ENCODE measurements at places on chromosomes 6 and 20. TPM values are rescaled to one million over a fixed set of nuclear protein-coding genes. Genes with fewer than 3 reads are reported as not detected.

GRCh38 chr20:20555838-20556237 is 156.6 kb downstream of the RALGAPA2 start:
- no peak for DNase-seq

- no peak for DNase-seq
Observed at GRCh38 chr20:16864069-16864468, 115.9 kb downstream of the OTOR start.

DNA sequence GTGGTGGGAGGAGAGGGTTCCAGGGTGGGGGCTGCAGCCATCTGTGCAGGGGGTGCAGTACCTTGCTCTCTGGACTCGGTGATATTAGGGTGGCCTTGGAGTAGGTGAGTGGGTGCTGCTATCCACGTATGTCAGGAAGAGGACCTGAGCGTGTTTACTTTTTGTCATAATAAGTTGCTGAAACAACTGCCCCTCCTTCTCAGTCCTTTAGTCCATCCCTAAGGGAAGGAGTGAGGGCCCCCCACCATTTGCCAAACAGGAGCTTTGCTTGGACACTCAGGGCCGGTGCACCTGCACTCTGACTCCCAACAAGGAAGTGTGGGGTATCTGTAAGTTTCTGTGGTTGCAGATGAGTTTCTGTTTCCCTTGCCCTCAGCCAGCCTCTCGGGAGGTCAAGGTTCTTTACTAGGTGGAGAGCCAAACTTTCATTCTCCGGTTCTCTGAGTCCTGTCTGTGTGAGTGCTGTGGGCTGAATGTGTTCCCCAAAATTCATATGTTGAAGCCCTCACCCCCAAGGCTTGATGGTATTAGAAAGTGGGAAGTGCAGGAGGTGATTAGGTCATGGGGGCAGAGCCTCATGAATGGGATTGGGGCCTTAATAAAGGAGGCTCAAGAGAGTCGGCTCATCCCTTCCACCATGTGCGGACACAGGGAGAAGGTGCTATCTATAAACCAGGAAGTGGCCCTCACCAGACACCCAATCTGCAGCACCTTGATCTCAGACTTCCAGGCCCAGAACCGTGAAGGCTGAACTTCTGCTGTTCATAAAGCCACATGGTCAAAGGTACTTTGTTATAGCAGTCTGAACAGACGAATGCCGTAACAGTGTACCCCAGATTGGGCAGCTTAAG is 19.6 kb upstream of the CCR6 start:
- no peak for DNase-seq

The TMC2 gene
- total RNA-seq = 0.22 TPM

DNA sequence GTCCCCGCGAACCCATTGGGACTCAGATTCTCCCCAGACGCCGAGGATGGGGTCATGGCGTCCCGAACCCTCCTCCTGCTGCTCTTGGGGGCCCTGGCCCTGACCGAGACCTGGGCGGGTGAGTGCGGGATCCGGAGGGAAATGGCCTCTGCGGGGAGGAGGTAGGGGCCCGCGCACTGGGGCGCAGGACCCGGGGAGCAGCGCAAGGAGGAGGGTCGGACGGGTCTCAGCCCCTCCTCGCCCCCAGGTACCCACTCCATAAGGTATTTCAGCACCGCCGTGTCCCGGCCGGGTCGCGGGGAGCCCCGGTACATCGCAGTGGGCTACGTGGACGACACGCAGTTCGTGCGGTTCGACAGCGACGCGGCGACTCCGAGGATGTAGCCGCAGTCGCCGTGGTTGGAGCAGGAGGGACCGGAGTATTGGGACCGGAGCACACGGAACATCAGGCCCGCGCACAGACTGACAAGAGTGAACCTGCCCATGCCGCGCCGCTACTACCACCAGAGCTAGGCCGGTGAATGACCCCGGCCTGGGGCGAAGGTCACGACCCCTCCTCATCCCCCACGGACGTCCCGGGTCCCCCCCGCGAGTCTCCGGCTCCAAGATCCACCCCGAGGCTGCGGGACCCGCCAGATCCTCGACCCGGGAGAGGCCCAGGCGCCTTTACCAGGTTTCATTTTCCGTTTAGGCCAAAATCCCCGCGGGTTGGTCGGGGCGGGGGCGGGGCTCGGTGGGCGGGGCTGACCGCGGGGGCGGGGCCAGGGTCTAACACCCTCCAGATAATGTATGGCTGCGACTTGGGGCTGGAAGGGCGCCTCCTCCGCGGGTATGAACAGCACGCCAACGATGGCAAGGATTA is 15.7 kb upstream of the HLA-A start:
- peak; percentile 92 for DNase-seq

GRCh38 chr6:157266274-157267101 is 56.8 kb downstream of the TMEM242 start:
- peak; percentile 74 for DNase-seq

DNA sequence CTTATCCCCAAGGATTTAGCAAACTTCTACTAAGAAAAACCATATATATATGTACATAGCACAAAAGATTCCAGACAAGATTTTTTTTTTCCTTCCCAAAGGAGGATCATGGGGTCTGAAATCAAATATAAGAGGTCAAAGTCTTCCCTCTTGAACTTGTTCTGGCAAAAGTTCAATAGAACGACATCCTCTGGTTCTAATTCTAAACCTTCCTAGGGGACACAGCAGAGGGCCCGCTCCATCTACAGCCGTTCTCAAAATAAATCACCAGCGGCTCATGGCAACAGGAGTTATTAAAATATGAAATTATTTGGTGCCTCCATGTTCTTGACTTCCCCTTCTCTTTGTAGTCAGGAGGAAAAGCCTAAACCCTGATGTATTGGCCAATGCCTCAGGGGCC is 29.0 kb downstream of the ANKRD60 start:
- no peak for DNase-seq

All from mesenteric fat pad (tissue), 1 donor.